ENCODE measurements at places on chromosomes 16 and 17.

DNA sequence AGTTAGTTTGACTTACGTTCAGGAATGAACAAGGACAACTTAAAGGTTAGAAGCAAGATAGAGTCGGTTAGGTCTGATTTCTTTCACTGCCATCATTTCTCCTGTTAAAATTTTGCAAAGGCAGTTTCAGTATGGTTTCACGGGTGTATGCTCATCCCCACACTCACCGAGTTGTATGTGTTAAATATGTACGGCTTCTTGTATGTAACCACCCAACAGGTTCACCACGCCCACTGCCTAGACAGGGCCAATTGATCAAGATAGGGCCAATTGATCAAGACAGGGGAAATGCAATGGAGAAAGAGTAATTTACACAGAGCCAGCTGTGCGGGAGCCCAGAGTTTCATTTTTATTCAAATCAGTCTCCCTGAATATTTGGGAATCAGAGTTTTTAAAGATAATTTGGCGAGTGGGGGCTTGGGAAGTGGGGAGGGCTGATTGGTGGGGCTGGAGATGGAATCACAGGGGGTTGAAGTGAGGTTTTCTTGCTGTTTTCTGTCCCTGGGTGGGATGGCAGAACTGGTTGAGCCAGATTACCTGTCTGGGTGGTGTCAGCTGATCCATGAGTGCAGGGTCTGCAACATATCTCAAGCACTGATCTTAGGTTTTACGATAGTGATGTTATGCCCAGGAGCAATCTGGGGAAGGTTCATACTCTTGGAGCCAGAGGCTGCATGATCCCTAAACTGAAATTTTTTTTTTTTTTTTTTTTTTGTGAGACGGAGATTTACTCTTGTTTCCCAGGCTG is 62.4 kb upstream of the PLCG2 start:
- no peak for DNase-seq

DNA sequence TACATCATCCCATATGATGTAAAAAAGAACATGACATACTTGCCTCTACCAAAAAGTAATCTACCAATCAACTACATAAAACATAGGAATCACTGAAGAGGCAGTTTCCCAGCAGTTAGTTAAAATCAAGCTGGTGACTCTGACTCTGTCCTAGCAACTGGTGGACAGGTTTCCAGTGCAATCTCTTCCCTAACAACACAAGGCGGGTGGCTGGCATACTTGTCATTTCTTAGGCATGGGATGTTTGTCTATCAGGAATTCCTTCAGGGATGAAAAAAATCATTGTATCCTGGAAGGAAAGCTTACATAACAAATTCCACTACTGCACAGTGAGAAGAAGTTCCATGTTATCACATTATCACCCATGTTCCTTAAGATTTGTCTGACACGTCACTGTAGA is 50.9 kb downstream of the HELZ start:
- no peak for DNase-seq

DNA sequence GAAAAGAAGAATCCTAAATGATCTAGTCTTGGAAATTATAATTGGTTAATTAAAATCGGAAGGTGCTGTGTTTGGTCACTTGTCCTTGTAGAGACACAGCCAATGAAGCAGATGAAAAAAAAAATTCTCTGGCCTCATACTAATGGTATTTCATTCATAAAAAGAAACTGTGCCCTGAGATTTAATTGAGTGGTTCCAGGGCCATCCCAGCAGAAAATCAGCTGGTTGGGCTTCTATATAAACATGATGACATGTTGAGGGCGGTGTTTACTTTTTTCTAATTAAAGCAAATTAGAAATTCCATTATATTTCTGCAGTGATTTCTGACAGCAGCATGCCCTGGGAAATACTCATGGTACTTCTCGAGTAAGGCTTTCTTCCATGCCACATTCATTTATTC is 191.9 kb upstream of the KCNJ16 start:
- no peak for DNase-seq

GRCh38 chr16:53892155-53892554 is 188.2 kb downstream of the FTO start:
- DNase-seq, result peak; percentile 62

DNA sequence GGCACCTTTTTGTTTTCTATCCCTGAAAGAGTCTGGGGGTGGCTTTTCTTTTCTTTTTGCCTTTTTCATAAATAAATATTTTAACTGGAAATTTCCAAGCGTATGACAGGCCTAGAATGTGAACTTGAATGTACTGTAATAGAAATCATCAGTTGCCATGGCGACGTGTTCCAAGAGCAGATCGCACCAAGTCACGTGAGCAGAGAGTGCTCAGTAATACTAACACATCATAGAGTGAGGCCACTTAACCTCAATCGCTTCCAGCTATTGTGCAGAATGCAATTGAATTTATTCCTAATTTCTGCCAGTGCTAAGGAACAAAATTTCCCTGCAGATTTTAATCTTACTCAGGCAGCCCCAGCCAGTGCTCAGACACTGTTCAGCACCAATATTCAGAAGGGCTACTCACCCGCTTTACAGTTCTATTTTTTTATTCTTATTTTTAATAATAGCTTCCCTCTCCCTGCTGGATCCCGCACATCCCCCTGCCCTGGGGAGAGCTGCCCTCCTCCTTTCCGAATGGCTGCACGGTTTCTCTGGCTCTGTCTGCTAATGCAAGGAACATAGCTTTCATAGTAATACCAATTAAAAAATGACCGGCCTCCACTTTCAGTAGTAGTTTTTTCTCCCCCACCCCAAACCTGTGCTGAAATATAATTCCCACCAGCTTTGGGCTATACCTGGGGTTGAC is 26.2 kb upstream of the PMFBP1 start:
- DNase-seq, result peak; percentile 70

- peak; percentile 26 for DNase-seq
Measured at GRCh38 chr16:67284699-67285646, 5.6 kb downstream of the PLEKHG4 start.

GRCh38 chr16:2919511-2920255 is 8.0 kb downstream of the FLYWCH1 start:
- peak; percentile 43 for DNase-seq

DNA sequence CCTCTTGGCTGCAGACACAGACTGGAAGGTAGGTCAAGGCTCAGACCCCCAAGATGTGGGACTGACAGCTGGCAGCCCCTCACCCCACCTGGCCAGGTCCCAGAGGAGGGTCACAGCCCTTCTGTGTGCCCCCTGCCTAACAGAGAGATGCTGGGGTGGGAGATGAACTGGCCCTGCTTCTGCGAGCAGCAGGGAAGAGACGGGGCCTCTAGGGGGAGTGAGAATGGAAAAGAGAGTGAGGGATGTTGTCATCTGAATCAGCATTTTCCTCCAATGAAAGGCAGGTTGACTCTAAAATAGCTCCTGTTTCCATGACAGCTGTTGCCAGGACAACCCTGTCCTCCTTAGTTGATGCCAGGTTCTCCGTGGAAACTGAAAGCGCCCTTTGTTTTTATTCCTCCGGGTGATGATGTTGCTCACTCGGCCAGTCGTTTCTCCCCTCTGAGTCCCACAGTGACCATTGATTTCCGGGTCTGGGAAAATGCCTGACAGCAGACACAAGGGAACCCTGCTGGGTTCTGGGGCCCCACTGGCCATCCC is 4.9 kb upstream of the NDRG4 start:
- no peak for DNase-seq

- no peak for DNase-seq
Measured at GRCh38 chr16:60902114-60902513, 1134.1 kb downstream of the CDH8 start.

GRCh38 chr17:33647956-33648355 is 354.9 kb upstream of the ASIC2 start:
- peak; percentile 51 for DNase-seq

DNA sequence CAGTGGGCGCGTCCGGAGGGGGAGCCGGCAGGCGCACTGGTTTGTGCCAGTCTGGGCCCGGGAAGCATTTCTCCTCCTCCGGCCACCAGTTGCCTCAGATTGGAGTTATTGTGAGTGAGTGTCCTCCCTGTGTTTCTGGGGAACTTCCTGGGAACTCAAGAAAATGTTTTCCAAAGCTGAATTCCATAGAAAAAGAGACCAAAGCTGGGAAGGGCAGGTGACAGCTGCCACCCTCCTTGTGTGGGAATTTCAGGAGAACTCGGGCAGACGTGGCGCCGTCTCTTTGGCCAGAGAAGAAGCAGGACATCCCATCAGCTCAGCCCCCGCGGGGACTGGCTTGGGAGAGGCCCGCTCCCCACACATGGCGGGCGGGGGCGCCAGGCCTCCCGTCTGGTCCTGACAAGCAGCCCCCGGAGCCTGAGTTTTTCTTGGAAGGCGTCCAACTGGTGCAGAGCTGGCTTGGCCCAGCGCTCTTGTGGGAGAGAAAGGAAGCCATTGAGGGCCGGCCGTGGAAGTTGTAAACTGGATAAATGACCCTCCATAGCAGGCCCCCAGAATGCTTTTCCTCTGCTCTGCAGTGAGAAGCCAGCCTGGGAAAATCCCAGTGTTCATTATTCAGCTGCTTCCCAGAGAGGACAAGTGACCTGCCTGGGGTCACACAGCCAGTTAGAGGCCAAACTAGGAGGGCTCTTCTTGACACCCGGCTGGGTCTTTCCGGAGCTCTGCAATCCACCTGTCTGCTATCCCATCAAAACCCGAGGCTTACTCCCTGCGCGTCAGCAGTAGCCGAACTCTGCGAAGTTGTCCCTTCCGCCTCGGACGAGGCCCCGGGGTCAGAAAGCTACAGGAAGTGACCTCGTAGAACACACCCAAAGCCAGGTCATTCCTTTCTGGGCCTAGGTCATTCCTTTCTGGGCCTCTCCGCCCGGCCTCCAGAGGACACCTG is 39.2 kb upstream of the GSE1 start:
- no peak for DNase-seq

- DNase-seq, result no peak
Measured at GRCh38 chr17:64200080-64201032, 62.7 kb downstream of the TEX2 start.

GRCh38 chr17:64773386-64773835 is 111.3 kb upstream of the SMURF2 start:
- no peak for DNase-seq

- peak; percentile 79 for DNase-seq
Measured at GRCh38 chr16:30185683-30186421, 2.5 kb downstream of the CORO1A start.

- DNase-seq, result no peak
Measured at GRCh38 chr17:63503341-63503705, 19.8 kb upstream of the KCNH6 start.

DNA sequence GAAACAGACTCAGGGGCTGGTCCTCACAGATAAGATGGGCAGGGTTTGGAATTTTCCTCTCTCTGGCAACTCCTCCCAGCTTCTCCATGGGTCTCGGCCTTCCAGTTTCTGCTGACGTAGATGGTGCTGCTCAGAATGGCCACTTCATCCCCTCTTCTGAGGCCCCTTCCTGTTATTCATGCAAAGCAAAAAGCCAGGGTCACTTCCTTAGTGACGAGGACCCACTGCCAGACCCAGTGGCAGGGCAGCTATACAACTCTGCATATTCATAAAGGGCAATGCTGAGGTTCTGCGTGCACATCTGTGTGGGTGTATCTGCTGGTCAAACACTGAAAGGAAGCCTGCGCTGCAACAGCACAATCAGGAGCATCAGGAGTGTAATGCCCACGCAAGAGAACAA is 108.8 kb downstream of the WSCD1 start:
- DNase-seq, result no peak

- no peak for DNase-seq
Measured at GRCh38 chr17:49908782-49909714, 59.9 kb upstream of the DLX4 start.

GRCh38 chr16:89319886-89320781 is 102.6 kb downstream of the ZNF778 start:
- peak; percentile 85 for DNase-seq

DNA sequence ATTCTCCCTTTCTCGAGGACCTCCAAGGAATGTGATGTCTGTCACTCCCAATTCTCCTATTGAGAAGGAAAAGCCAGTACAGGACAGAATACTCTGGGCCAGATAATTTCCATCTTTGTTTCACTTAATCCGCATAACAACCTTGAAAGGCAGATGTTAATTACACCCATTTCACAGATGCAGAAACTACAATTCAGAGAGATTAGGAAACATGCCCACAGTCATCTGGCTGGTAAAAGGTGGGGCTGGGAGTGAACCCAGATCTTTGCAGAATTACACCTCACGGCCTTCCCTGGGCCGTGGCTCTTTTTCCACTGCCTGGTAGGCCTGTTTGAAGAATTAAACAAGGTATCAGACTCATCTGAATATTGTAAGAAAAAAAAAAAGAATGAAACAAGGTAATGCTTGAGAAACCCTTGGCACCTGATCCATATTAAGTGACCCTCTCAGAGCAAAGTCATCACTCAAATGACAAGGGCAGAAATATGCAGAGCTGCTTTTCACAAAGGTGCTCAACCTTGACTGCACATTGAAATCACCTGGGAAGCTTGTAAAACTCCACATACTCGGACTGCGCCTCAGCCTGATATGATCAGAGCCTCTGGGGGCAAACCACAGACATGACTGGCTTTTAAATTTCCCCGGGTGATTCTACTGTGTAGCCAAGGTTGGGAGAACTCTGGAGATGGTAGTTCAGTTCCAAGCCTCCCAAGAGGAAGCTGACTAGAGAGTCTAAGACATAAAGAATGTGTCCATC is 16.6 kb upstream of the G6PC1 start:
- DNase-seq, result no peak

DNA sequence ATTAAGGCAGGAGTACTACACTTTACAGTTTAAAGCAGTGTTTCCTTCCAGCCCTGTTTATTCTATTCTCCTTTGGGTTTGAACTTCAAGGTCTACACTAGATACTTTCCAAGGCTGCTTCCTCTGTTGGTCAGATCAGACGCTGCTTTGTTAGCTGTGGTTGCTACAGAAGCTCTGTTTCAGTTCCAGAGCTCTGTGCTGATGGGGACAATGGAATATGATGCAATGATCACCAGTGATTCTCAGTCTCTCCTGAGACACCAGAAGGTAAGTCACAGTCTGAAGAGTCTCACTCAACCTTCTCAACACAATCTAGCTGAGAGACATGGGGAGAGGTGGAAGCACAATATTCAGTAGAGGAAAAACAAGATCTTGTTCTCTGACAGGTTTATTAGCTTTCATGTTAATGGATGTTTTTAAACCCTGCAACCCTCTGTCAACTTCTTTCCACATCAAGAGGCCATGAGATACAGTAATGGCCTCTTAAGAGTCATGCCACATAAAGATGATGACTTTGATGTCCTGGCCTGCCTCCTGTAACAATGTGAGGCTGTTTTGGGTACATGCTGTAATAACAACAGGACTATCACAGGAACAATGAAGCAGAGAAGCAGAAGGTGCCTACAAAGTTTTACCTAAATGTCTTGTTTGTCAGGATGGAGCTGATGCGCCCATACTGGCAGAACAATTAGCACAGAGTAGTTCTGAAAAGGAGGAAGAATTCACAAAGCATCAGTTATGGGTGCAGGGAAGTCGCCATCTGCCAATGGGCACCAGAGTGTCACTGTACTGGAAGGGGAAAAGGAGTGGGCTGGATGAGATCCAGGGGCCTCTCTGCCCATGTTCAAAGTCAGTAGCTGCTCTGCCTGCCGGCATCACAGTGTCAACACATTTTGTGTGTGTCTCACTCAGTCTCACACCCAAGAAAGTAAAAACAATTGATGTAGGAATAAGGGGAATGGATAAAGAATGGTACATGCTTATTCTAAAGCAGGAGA is 33.4 kb downstream of the PSME3IP1 start:
- DNase-seq, result peak; percentile 84

GRCh38 chr16:47358816-47359215 is 102.0 kb downstream of the ITFG1 start:
- DNase-seq, result no peak
